ENCODE measurements at places on chromosomes 4 and X.

GRCh38 chr4:137952116-137952515 is 290.0 kb downstream of the SLC7A11 start:
- no peak for DNase-seq

- no peak for DNase-seq
These were observed 4.5 kb upstream of the PDE6B start for GRCh38 chr4:620851-621261.

GRCh38 chrX:35439034-35439660 is 359.0 kb upstream of the MAGEB16 start:
- no peak for DNase-seq

DNA sequence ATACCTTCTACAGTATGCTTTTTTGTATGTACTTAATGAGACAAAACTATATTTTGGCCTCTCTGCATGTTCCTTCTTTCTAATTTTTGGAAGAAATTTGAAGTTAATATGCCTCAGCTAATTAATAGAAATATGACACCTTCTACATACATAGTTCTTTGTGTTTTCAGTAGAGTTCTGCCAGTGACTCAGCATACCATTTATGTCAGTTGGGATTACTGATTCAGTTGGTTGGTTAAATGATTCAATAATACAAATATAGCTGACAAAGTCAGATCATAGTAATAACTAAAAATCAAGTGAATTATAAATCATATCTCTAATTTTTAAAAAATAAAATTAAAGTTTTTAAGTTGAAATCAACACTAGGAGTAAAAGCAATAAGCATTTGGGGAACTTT is 16.8 kb downstream of the BTC start:
- no peak for DNase-seq

DNA sequence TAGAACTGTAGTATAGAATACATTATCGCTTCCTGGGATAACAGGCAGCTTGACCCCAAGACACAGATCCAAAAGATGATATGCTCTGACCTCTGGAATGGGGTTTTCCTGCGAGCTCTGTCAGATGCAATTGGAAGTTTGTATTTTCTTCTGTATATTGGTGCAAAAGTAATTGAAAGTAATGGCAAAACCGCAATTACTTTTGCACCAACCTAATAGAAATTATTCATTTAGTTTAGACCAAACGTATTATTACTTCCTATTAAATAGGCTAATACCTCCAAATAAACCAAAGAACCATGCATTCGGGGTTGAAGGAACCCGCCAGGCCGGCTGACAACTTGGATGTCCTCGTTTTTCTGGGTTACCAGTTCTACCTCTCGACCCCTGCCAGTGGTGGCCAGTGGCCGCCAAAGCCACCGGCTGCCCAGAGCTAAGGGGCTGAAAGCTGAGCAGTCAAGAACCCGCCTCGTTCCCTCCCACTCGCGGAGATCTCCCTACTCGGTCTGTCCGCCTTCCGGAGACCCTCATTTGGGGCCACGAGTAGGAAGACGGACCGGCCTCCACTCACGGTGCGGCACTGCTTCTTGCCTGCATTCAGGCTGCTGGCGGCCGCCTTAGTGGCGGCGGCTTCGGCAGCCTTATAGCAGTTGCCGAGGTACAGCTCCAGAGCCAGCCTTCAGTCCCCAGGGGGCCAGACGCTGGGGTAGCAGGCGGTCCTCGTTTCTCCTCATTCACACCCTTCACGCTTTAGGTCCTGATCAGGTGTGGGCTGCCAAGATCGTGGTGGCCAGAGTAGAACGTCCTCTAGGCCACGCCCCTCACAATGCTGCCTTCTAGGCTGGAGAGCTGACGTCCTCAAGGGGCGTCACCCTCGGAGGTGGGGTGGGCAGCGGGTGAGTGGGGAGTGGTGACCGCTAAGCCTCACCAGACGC is 121.9 kb downstream of the RBMX2 start:
- no peak for DNase-seq

- DNase-seq = no peak
These were observed 105.0 kb upstream of the NR0B1 start for GRCh38 chrX:30414144-30414543.

DNA sequence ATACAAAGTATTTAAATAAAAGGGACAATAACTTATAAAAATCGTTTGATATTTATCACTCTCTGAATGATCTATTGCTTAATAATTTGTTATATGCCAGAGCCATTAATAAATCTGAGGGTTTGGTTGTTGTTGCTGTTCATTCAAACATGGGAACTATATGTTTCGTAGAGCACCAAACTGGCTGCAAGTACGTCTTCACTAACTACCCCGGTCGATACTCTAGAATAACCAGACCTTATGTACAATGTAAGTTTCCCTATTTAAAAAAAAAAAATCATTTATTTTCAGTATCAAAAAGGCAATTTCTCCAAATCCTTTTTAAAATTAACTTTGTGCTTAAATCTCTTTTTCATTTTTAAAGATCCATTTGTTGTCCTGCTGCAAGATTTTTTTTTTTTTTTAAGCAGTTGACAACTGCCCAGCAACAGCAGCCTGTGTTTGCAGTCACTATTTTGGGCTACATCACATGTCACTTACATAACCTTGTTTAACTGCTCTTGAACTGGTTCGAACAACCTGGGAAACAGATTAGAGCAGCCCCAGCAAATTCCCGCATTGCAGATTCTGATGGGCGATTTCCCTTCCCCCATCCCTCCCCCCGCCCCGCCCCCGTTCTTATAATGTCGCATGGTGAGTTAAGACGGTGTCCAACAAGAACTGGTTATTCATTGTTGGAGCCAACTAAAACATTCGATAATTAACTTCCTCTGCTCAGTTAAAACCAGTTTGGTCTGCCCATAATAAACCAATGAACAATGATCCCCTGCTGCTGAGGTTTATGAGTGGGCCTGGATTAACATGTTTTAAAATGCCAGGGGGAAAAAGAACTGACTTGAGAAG is 238.9 kb downstream of the NR3C2 start:
- DNase-seq = no peak

- DNase-seq = no peak
These were observed 24.7 kb downstream of the SH3KBP1 start for GRCh38 chrX:19862634-19863211.

GRCh38 chr4:105840426-105841174 is 54.7 kb upstream of the NPNT start:
- no peak for DNase-seq

DNA sequence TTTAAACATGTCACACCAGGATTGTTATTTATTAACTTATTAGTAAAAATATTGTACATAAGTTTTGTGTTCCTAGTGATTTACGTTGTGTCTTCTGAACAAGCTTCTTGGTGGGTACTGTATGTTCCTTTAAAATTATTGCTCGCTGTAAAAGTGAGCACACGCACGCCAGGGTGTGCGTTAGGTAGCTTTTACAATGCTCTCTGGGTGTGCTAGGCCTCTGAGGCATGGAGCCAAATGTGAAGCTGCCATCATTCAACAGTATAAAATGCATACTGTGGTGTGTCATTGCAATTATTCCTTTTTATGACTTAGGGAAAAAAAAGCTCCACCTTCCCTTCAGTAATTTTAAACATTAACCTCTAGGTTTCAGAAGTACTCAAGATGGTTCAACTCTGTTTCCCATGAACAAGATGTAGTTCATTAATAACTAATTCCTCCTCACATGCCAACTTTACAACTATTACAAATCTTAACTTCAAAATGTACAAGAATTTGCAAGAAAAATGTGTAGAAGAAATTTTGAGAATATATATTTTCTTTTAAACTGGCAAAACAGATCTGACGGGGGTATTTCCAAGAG is 42.4 kb downstream of the ATOH1 start:
- DNase-seq = no peak

DNA sequence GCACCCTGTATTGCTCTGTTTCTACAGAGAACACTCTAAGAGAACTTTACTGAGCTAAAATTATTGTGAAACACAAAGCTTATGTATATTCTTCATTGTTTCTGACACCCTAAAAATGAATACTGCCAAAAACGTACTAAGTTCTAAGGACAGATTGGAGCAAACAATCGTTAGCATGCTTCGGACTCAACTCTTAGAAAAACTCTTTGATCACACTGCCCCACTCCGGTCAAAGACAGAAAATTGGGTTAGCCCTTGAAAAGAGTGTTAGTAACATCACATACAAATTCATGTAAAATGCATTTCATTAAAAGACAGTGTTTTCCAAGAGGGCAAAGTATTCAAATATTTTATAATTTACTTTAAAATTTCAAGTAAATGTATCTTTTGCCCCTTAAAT is 177.4 kb downstream of the DCHS2 start:
- no peak for DNase-seq

- DNase-seq = no peak
These were observed 79.8 kb downstream of the FUNDC1 start for GRCh38 chrX:44462850-44463249.

DNA sequence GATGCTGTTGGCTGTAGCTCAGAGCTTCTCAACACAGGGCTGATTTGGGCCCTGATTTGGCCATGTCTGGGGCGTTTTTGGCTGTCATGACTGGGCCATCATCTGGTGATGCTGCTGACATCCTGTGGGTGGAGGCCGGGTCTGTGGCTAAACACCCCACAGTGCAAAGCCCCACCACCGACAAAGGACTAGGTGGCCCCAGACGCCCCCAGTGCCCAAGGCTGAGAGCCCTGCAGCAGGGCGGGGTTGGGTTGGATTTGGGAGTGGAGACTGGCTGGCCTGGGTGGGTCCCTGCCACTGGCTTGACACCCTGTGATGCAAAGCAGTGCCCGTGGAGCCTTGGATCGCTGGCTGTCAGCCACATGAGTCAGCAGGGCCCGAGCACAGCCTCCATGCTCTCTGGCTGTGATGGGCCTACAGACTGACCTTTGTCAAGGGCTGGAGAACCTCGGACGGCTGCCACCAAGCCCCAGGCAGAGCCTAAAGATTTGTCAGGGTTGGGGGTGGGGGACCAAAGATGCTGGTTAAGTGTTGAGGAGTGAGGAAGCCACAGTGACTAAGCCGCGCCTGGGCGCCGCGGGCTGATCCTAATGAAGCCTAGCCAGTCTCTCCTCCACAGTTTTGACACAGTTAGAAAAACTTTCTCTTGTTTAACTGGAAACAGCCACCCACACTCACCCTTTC is 28.3 kb downstream of the CYTL1 start:
- no peak for DNase-seq

- DNase-seq = no peak
These were observed 136.2 kb downstream of the ELOVL6 start for GRCh38 chr4:110062166-110062565.

DNA sequence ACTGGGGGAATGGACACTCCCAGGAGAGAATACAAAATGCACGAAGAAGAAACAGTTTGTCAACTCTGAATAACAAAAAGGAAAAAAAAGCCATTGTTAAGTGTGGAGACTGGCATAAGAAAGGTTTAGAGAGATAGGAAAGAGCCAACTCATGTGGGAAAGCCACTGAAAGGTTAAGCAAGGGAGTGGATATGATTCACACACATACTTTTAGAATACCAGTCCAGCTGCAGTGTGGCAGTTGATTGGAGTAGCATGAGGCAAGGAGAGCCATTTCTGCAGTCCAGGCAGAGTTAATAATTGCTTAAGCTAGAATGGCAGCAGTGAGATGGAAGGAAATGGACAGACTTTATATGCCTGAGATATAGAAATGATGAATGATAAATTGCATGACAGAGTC is 36.9 kb upstream of the ADAD1 start:
- no peak for DNase-seq

DNA sequence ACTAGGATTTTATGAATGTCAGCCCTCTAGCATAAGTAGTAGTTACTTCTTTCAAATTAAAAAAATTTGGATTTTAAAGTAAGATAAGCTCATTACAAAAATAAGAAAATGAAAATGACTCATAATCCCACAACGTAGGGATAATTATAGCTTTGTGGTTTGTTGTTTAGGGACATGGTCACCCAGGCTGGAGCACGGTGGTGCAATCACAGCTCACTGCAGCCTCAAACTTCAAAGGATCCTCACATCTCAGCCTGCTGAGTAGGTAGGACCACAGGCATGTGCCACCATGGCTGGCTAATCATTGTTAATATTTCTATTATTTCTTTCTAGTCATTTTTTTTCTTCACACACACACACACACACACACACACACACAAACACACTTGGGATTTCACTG is 57.6 kb downstream of the PLAC1 start:
- no peak for DNase-seq

- DNase-seq = no peak
These were observed 127.3 kb downstream of the TENM3 start for GRCh38 chr4:182370491-182370890.

GRCh38 chrX:134641346-134641745 is 16.9 kb downstream of the PLAC1 start:
- no peak for DNase-seq

DNA sequence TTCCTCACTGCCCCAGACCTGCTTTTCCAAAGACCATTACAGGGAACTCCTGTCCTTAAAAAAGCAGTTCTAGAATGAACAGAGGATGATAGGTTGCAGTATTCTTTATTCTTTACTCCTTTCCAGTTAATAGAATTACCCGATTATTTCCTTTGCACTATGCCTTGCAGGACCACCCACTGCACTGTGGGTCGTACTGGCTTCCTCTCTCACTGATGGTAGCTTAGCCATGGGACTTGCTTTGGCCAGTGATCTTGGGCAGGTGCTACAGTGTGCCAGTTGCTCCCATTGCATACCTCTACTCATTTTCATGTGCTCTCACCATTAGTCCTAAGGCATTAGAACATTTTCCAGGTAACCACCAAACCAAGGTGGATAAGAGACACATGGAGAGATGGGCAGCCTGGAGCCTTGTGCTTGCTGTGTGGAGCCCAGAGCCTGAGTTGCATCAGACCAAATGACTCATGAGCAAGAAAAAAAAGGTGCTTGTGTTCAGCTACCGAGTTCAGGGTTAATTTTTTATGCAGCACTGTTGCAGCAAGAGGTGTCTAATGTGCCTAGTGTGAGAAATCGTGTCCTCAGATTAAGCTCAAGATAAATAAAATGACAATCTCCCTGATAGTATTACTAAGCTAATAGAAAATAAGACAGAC is 7.6 kb upstream of the UNC5C start:
- DNase-seq = no peak

DNA sequence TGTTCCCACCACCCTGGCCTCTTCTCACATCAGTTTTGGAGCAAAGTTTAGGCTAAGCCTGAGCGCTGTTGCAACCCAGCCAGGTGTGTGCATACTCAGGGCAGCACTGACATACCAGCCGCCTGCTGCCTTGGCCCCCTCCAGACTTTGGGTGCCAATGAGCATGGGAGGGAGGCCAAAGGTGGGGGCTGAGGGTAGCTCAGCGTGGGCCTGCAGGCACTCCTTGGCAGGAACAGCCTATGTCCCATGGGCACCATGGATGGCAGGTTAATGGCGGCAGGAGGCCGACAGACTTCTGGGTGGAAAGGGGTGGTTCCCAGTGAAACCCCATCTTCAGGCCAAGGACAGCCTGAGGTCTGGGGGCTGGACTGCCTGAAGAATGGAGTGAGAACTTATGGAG is 462.2 kb downstream of the ADGRL3 start:
- DNase-seq = no peak

GRCh38 chr4:109440948-109441347 is 7.3 kb downstream of the SEC24B start:
- DNase-seq = no peak

Measured in CD4-positive, alpha-beta T cell treated with Interleukin-4 for 4 hours (primary cell).